ENCODE measurements at places on chromosomes 7 and 10.

DNA sequence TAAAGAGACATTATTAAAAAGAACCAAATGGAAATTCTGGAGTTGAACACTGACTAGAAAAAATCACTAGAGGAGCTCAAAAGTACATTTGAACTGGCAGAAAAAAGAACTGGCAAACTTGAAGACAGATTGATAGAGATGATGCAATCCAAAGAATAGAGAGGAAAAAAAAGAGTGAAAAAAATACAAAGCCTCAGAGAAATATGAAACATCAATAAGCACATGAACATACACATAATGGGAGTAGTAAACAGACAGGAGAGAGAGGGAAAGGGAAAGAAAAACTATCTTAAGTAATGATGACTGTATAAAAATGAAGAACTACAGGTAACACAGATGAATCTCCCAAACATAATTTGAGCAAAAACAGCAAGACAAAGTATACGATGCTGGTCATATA, 61.1 kb downstream of the CNOT4 start:
- DNase-seq: no peak

- no peak for DNase-seq
Measured at GRCh38 chr7:66464059-66464458, 164.6 kb upstream of the KCTD7 start.

GRCh38 chr10:83603708-83604107, 535.6 kb upstream of the GHITM start:
- peak; percentile 67 for DNase-seq

DNA sequence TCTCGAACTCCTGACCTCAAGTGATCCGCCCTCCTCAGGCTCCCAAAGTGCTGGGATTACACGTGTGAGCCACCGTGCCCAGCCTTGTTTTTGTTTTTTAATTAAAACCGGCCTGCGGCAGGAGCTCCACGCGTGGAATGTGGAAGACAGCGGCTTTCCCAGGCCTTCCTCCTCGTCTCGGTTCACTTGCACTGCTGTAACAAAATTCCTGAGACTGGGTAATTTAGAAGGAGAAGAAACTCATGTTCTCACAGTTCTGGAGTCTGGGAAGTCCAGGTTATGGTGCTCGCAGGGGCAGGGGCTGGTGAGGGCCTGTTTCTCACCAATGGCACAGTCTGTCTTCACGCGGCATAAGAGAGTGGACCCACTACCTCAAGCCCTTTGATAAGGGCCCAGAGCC, 14.4 kb upstream of the CRYGN start:
- no peak for DNase-seq

DNA sequence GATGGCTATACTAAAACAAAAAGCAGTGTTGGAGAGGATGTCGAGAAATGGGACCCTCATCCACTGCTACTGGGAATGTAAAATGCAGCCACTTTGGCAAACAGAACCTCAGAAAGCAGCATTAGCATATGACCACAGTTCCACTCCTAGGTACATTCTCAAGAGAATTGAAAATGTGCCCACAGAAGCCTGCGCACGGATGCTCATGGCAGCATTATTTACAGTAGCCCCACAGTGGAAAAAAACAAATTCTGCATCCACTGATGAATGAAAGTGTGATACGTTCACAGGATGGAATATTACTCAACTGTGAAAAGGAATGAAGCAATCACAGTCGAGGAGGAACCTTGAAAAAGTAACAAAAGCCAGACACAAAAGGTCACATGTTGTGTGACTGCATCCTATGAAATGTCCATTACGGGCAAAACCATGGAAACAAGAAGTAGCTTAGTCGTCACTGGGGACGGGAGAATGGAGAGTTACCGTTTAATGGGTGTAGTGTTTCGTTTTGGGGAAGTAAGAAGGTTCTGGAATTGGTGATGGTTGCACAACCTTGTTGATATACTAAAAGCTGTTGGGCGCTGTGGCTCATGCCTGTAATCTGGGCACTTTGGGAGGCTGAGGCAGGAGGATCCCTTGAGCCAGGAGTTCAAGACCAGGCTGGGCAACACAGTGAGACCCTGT, 2.5 kb upstream of the UPK3B start:
- DNase-seq: no peak

- DNase-seq: peak; percentile 47
Measured at GRCh38 chr7:23106057-23106822, 655 bp downstream of the KLHL7 start.

GRCh38 chr7:71636329-71636728, 504.4 kb downstream of the GALNT17 start:
- DNase-seq: no peak

All from activated CD4-positive, alpha-beta T cell treated with anti-CD3 and anti-CD28 coated beads, Interleukin-10, Interleukin-2, amounts not matched to agents 100 ng/mL and 50 ng/mL, durations not matched to agents 16 hours and 8 hours (primary cell).